ENCODE measurements at places on chromosomes 3 and 15.

DNA sequence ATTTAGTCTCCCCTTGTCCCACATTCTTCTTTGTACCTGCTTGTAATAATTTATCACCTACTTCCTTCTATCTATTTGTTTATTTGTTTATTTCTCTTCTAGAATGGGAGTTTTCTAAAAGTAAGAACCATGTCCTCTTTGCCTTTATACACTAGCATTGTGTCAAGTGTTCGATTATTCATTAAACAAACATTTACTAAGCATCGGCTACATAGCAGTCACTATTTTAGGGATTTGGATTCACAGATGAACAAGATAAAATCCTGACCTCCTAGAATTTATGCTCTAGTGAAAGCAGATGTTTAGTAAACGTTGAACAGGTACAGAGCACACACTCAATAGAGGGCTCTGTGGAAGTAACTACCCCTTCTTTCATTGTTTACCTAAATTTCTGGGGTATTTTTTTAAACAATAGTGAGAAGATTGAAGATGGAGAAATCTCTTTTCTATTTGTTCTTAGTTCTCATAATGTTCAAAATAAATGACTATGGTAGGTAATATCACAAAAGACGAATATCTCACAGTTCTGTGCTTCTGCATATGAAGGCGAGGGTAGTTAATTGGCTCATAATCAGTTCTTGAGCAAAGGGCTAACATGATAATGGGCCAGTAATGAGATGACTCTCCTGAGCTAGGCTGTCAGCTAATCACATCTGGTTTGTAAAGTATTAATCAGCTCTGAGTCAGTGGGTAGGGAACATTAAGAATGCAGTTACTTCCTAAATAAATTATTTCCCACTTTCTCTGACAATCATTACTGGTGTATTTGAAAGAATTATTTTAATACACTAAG lies 111.9 kb downstream of the SLC9A9 start:
- DNase-seq = no peak

- no peak for DNase-seq
These were observed 755.8 kb downstream of the ROBO1 start for GRCh38 chr3:79011821-79012529.

- DNase-seq = no peak
These were observed 584 bp upstream of the LARS2 start for GRCh38 chr3:45387636-45388348.

- DNase-seq = no peak
These were observed 38.7 kb downstream of the TMEM45A start for GRCh38 chr3:100531093-100531492.

DNA sequence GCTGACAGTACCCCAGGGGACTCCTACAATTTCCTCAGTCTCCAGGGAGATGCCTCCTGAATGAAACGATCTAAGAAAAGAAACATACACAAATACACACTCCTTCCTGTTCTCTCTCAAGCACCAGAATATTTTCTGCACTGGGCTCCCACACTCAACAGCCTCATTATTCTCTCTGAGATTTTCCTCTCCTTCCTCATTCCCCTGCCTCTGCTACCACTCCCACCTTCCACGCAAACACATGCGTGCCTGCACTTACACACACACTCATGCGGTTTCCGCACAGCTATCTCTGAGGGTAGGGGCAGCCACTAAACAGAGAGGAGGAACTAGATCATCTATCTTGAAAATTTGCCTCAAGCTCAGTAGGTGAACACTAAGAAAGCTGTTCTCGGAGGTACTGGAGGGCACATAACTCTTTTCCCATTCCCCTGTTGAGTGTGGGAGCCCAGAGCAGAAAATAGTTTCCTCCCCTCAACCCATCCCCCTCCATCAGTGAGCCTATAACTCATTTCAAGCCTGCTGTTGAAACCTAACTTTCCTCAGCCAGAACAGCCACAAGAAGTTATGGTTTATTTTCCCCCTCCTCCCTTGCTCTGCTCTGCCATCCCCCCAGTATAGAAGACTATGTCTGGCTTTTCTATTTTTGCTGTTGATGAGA lies 30.5 kb upstream of the TIPARP start:
- no peak for DNase-seq

- DNase-seq = no peak
These were observed 822.7 kb downstream of the TUSC7 start for GRCh38 chr3:117532268-117532667.

DNA sequence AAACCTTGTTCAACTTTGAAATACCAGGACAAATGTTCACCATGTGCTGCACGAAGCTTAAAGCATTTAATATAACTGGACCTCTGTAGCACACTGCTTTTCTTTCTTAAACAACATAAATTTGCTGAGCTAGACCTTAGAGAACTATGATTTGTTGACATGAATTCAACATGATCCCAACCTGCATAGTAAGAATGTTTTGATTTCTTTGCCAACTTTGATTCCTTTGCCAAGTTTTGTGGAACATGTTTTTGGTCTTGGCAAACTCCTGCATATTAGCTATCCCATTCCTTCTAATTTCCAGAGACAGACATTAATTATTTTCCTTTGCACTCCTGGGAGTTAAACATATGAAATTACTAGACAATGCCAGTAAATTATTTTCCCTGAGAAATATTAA lies 197.2 kb upstream of the RBMS3 start:
- no peak for DNase-seq

- DNase-seq = no peak
These were observed 174.0 kb downstream of the SUCNR1 start for GRCh38 chr3:152047465-152047864.

- peak; percentile 72 for DNase-seq
These were observed 2.3 kb downstream of the BBX start for GRCh38 chr3:107524841-107525643.

GRCh38 chr3:155196131-155197021 lies 97.1 kb downstream of the STRIT1 start:
- no peak for DNase-seq

DNA sequence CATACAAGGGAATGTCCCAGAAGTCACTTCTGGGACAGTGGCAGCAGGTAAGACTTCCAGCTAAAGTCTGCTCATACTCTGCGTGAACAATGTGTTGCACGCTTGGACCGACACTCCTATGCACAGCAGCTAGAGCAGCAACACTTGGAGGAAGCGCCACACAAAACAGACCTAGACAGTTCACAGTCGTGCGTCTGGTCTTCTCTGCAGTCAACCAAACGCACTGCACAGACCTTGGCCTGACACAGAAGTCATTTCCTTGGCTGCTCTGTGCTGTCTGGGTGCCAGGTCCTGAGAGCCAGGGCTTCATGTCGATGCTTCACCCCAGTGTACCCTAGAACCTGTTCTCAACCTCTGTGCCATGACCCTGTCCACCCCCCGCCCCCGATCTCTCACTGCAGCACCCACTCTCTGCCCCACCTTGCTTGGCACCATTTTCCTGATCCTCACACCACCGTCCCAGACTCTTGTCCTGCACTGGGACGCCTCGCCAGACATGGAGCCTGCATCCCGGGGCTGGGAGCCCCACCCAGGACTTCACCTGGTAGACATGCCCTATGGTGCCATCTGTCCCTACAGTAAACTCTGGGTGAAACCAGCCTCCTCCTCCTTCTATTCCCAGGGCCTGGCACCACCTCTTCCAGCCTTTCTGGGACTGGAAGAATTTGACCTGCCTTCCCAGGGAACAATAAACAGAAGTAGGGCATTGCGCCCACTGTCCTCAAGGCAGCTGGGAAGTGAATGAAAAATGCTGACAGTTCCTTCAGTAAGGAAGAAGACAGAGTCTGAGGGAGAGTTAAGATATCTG lies 3.1 kb downstream of the ATP10A start:
- peak; percentile 64 for DNase-seq

- DNase-seq = no peak
These were observed 10.8 kb downstream of the CDAN1 start for GRCh38 chr15:42726114-42726513.

GRCh38 chr15:29596266-29596665 lies 226.0 kb downstream of the TJP1 start:
- no peak for DNase-seq
